ENCODE measurements at places on chromosomes 11 and 22. TPM values are rescaled to one million over a fixed set of nuclear protein-coding genes. Genes with fewer than 3 reads are reported as not detected.

FOLH1 gene
- 0.73 TPM for total RNA-seq

POU2AF3 gene
- total RNA-seq: not detected

CCDC89 gene
- total RNA-seq: 4.8 TPM

ASRGL1 gene
- not detected for total RNA-seq

TNNI2 gene
- not detected for total RNA-seq

HORMAD2 gene
- total RNA-seq: not detected

RFPL3 gene
- not detected for total RNA-seq

KCTD14 gene
- total RNA-seq: 1.5 TPM

CATSPER1 gene
- total RNA-seq: not detected

PTPRCAP gene
- 1.1 TPM for total RNA-seq

ANO5 gene
- not detected for total RNA-seq

PRG2 gene
- not detected for total RNA-seq

SGSM1 gene
- under 0.01 TPM for total RNA-seq

BRSK2 gene
- not detected for total RNA-seq

ACR gene
- total RNA-seq: not detected

OR52E8 gene
- total RNA-seq: not detected

MUC6 gene
- not detected for total RNA-seq

SYT12 gene
- under 0.01 TPM for total RNA-seq

NNMT gene
- 193 TPM for total RNA-seq

PANX2 gene
- 0.37 TPM for total RNA-seq

C22orf31 gene
- not detected for total RNA-seq

DNAL4 gene
- 11.4 TPM for total RNA-seq

SYT9 gene
- not detected for total RNA-seq

ADM gene
- total RNA-seq: 91.9 TPM

RFPL1 gene
- not detected for total RNA-seq

Data from subcutaneous preadipocyte (primary cell).